Sigmoid colon (tissue), 7 donors: ENCODE measurements at places on chromosomes 12 and 14. TPM values are rescaled to one million over a fixed set of nuclear protein-coding genes. Genes with fewer than 3 reads are reported as not detected.

DNA sequence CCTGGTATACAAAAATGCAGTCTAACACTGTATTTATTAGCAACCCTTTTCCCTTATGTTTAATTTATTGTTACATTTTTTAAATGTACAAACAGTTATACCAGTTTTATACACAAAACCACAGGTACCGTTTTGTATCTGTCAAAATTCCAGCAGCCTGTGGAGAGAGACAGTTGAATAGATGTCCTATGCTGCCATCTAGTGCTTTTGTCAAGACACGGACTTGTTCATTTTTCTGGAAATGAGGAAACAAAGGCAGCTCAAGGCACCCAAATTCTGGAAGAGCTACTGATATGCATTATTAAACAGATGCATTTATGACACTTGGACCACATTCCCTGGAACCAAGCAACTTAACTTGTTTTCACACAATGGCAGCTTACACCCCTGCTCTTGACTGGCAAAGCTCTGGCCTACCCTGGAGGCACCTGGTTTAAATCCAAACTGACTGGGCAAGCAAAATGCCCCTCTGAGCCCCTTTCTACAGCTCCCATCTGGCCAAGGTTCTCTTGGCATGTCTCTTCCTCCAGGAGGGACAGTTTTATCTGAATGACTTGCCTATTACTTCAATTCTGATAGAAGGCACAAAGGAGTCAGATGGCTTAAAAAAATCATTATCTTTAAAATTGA lies 286.9 kb upstream of the PRKD1 start:
- no peak for DNase-seq

DNA sequence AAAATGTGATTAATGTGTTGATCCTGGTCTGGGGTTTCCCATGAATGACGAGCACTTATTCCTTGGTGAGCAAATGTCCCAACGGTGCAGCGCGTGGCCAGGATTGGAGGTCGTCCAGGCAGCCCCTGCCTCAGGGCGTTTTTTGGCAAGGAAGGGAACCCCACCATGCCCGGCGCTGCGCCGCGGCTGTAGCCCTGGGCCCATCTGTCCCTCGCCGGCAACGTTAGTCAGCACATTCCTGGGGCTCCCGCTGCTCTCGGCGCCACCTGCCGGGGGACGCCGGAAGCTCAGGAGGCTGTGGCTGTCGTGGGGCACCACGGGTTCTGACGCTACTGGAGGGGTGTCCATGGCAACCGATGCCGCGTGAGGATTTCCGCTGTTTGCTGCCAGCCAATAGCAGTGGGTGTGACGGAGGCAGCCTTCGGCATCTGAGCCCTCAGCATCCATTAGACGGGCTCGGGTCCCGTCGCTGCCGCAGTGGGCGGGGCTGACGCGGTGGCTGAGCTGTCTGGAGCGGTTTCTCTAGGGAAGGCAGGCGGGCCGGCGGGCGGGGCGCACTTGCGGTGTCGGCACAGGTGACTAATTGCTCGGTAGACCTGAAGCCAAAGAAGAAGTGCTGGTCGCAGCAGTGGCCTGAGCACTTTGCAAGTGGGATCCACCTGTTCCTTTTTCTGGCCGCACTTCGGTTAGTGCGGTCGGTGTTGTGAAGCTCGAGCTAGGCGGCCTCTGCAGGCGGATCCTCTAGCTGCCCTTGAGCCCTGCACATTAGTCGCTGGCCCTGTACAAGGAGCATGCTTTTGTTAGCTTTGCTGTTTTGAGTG lies 29.5 kb downstream of the RAB35 start:
- peak; percentile 99 for DNase-seq

DNA sequence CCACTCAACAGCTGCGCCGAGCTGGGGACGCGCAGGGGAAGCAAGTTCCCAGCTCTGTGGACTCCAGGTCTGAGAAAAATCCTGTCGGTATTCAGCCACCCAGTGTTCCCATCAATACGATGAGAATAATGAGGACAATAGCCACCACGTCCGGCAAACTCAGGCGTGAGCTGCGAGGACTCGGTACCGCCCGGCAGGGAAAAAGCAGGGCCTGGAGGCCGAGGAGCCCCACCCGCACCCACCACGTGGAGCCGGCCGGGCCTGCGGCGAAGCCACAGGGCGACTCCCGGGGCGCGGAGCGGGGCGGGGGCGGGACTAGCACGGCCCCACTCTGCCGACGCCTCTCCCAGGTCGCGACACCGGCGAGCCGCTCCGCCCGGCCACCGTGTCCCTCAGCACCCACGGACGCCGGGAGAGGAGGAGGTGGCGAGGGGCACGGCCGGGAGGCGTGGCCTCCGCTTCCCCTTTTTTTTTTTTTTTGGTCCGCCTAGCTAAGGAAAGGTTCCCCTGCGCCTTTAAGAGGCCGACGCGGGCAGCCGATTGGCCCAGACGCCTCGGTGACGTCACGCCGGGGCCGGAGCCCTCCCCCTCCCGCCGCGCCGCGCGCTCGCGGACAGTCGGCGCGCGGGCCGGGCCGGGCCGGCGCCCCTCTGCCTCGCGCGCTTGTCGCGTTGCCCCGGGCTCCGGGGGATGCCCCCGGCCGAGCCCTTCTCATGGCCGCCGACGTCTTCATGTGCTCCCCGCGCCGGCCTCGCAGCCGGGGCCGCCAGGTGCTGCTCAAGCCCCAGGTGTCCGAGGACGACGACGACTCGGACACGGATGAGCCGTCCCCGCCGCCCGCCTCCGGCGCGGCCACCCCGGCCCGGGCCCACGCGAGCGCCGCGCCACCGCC lies at the start of gene MLXIP:
TSS of gene MLXIP (plus strand) at position 616 of the 892 bp plus-strand sequence. CDS start at position 714, 98 bp downstream.
- peak; percentile 98 for DNase-seq

GRCh38 chr14:32013083-32013482 lies 64.0 kb upstream of the ARHGAP5 start:
- DNase-seq = no peak

GRCh38 chr12:62435303-62436163 lies 31.1 kb upstream of the MON2 start:
- peak; percentile 65 for DNase-seq

GRCh38 chr14:57362361-57362760 lies 28.0 kb upstream of the NAA30 start:
- no peak for DNase-seq

DNA sequence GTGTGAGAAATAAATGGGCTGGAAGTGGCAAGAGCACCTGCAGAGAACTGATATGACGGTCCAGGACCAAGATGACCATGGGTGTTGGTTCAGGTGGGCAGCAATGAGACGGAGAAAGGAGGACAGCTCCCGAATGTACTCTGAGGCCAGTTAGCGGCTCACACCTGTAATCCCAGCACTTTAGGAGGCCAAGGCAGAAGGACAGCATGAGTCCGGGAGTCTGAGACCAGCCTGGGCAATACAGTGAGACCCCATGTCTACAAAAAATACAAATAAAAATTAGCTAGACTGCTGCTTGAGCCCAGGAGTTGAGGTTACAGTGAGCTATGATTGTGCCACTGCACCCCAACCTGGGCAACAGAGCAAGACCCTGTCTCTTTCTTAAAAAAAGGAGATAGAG lies 60.1 kb downstream of the FOXN3 start:
- DNase-seq = no peak

DNA sequence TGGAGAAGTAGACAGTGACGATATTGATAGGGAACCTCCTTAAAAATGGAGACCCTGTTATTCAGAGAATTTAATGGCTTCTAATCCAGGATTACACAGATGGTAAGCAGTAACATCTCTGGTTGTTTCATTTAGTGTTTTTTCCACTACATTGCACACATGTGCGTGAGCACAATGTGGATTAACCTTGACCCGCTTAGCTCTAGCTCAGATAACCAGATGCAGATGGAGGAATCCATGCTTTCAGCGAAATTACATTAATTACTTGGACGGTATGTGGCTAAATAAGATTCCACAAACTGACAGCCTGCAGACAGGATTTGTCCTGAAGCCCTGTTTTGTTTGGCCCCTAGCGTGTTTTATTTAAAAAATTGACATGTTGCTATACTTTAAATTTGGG lies 378.4 kb downstream of the CCDC91 start:
- DNase-seq = no peak

DNA sequence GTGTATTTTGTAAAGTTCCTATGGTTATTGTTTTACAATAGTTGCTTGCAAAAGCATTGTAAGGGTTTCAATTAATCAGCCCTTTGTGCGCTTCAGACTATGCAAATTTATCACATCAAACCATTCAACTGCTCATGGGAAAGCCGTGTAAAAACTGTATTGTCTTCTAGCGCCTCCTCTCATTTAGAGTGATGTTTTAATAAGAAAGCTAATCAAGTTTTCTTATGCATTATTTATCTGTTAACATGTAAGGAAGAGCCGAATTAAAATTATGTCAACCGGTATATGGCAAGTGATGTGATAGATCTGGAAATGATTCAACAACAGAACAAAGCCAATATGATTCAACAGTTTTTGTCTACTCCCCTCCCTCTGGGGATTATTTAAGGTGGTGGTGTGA lies 92.5 kb upstream of the RFX4 start:
- no peak for DNase-seq

Gene FCF1
- 35.7 TPM for total RNA-seq
